ENCODE measurements at places on chromosomes 12 and 14.
A peak's percentile ranks its signal among the peaks of the same experiment; 100 is the strongest.

- no peak for DNase-seq
Measured at GRCh38 chr12:103100257-103100831, 142.9 kb downstream of the ASCL1 start.

- DNase-seq: no peak
Measured at GRCh38 chr12:108668542-108668941, 34.8 kb upstream of the SELPLG start.

GRCh38 chr12:57416039-57416996 is 14.5 kb downstream of the R3HDM2 start:
- no peak for DNase-seq

DNA sequence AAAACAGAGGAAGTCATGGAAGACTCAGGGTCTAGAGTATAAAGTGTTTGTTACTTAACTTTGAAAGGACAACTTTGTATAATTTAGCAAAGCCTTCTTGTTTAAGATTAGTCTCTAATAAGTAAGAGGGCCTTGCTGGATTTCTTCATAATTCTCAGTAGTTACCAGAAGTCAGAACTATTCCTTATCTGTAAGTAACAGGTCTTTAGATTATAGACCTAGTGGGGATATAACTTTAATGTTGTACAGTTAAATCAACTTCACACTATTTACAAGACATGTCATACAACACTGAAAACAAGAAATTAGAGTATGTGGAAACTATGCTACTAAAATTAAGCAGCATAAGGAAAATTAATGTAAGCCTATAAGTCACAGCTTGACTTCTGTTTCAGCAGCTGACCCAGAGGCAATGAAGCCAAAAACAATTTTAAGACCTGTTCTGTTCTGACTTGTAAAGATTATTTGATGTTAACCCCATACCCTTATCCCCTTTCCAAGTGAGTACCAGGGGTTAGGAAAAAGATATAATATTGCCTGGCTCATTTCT is 398.3 kb downstream of the RAD51B start:
- DNase-seq: no peak

GRCh38 chr12:64876388-64877071 is 52.1 kb downstream of the TBC1D30 start:
- no peak for DNase-seq

GRCh38 chr14:61653507-61653906 is 41.8 kb upstream of the HIF1A start:
- peak; percentile 45 for DNase-seq

GRCh38 chr14:77260199-77260598 is 10.8 kb downstream of the NGB start:
- DNase-seq: peak; percentile 56

GRCh38 chr12:69929531-69929930 is 104.5 kb downstream of the MYRFL start:
- no peak for DNase-seq

DNA sequence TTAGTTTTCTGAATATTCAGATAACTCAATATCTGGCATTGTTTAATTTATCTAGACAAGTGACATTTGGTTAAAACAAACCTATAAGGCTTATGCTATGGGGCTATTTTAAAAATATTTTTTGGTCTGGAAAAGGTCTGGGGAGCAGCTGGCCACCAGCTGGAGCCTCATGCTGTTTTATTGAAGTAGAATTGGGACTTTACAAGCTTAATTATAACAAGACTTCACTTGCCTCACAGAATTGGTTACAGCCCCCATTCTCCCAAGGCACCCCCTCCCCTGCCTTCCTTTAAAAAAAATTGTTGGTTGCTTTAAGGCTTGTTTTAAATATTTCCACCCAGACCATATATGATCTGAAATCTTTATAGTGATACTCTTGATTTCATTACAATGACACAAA is 453.9 kb downstream of the ADAMTS20 start:
- no peak for DNase-seq

DNA sequence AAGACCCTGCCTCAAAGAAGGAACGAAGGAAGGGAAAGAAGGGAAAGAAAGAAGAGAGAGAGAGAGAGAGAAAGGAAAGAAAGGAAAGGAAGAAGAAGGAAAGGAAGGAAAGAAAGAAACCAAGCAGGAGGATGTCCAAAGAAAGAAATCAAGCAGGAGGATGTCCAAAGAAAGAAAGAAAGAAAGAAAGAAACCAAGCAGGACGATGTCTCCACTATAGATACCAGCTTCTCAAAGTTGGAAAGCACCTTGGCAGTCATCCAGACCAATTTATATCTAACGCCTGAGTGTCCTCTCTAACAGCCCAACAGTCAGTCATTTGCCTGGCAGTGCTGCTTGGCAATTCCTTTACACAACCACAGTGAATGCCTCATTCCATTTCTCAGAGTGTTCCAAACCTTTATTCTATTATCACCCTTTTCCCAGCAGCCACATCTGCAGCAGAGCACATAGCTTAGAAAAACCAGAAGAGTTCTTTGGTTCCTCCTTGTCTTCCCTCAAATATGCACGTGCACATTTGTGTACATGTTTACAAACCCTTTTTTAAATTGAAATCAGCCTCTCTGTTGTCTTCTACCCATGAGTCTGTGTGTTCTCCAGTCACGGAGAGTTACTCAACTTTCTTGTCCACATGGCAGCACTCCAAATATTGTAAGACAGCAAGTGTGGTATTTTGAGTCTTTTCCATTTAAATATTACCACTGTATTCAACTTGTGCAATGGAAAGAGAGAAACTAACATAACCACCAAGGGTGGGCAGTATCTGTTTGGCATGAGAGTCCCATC is 138.4 kb downstream of the STXBP6 start:
- no peak for DNase-seq

GRCh38 chr12:6367065-6367968 is 8.0 kb downstream of the SCNN1A start:
- DNase-seq: peak; percentile 31

- DNase-seq: peak; percentile 64
Measured at GRCh38 chr12:105492591-105493545, 162.4 kb downstream of the C12orf75 start.

GRCh38 chr14:99039331-99040041 is 232.5 kb downstream of the BCL11B start:
- no peak for DNase-seq

GRCh38 chr14:68278576-68279436 is 459.2 kb downstream of the RAD51B start:
- DNase-seq: peak; percentile 60

GRCh38 chr12:76859611-76860010 is 19.2 kb downstream of the CSRP2 start:
- no peak for DNase-seq

Measured in kidney (tissue), 22 donors.